ENCODE measurements at places on chromosomes 12 and 14.

DNA sequence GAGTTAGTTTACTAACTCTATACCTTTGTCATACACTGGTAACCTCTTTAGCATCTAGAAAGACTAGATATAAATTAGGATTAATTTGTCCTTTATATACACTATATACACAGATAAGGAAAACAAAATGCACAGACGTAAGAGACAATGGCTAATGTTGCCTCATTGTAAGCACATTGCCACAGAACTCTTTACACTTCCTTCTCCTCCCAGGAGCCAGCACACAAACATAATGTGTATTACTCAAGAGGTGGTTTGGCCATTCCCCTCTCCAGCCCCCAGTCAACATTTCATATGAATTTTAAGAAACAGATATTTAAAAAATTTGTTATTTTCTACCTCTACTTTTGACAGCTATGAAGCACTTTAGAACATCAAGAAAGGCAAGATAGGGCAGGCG lies 131.4 kb upstream of the OR4E1 start:
- no peak overlapping the region for H3K27ac ChIP-seq
- no peaks in the 10 kb centered on the region for H3K4me1 ChIP-seq
- no peak for DNase-seq
- H3K36me3 ChIP-seq, result no peaks in the 10 kb centered on the region

- H3K27ac ChIP-seq, result no peak overlapping the region
- H3K4me3 ChIP-seq, result no peak overlapping the region
- no peaks in the 10 kb centered on the region for H3K36me3 ChIP-seq
- no peaks in the 10 kb centered on the region for H3K4me1 ChIP-seq
These were observed 91.0 kb downstream of the GRIP1 start for GRCh38 chr12:66587912-66588311.

DNA sequence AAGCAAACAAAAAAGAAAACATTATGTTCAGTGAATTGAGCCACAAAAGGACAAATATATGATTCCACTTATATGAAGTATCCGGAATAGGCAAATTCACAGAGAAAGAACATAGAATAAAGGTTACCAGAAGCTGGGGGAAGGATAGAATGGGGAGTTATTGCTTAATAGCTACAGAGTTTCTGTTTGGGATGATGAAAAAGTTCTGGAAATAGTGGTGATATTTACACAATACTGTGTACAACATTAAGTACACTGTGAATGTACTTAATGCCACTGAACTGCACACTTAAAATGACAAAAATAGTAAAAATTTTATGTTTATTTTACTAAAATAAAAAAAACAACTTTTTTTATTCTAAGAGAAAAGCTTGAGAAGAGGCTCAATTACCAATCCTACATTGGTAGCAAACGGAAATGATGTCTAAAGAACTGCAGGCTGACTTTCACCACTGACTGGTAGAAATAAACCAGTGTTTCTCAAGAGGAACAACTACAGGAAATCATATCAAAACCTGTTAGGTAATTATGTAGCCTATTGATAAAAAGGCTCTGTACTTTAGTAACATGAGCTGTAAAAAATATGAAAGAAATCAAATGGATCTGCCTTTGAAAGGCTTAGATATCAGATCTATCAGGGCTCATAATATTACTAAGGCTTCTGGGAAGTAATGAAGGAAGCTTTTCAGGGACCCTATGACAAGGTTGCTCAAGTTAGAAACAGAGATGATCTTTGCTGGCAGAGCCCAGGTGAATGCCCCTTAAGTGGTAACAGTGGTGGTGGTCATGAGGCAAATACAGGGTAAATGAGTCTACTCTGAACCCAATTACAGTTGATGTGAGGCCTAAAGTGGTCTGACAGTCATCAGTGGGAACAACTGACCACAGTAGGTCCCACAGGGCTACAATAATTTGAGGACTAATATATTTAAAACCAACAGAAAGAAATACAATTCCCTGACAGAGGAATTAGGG lies 41.3 kb downstream of the BAZ1A start:
- H3K4me1 ChIP-seq, result no peaks in the 10 kb centered on the region
- H3K27me3 ChIP-seq, result no peaks in the 10 kb centered on the region
- no peak for DNase-seq
- H3K27ac ChIP-seq, result no peak overlapping the region
- no peak overlapping the region for H3K4me3 ChIP-seq

DNA sequence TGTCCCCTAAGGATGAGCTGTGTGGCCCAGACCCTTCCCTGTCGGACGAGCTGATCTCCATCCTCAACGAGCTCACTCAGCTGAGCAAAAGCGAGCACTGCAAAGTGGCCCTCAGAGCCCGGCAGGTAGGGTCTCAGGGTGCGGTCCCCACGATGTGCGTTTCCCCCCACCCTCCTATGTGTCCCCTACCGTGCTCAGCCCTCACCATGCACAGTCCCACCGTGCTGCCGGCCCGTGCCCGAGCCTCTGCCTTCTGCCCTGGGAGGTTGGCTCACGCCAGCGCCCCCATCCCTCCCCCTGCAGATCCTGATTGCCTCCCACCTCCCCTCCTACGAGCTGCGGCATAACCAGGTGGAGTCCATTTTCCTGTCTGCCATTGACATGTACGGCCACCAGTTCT lies 86.6 kb downstream of the FOXN4 start:
- no peaks in the 10 kb centered on the region for H3K27me3 ChIP-seq
- H3K4me3 ChIP-seq, result no peak overlapping the region
- no peaks in the 10 kb centered on the region for H3K4me1 ChIP-seq
- DNase-seq, result no peak

DNA sequence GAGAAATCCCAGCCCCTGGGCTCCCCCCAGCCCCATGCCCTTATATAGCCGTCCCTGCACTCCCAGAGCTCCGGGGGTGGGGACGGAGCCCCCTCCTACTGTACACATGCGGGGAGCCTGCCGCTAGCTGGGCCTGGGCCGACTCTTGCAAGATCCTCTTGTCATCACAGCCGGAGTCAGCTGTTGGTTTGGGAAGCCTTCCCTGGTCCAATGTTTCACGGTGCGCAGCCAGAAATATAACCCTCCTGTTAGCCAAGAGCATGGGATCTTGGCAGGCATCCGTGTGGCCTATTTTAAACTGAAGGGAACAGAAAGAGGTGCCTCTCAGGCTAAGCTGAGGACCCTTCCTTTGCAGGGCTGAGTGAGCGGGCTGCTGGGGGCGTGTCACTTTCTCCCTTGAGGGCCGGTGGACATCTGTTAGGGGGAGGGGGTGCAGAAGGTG lies 175.3 kb downstream of the TSPAN9 start:
- H3K4me3 ChIP-seq, result no peak overlapping the region
- H3K27me3 ChIP-seq, result no peaks in the 10 kb centered on the region
- peak overlapping the region; percentile 54 for H3K27ac ChIP-seq
- H3K36me3 ChIP-seq, result no peaks in the 10 kb centered on the region

GRCh38 chr14:67002994-67003753 lies 186.1 kb upstream of the GARIN2 start:
- H3K27me3 ChIP-seq, result no peaks in the 10 kb centered on the region
- no peak overlapping the region for H3K4me3 ChIP-seq
- no peak overlapping the region for H3K27ac ChIP-seq

DNA sequence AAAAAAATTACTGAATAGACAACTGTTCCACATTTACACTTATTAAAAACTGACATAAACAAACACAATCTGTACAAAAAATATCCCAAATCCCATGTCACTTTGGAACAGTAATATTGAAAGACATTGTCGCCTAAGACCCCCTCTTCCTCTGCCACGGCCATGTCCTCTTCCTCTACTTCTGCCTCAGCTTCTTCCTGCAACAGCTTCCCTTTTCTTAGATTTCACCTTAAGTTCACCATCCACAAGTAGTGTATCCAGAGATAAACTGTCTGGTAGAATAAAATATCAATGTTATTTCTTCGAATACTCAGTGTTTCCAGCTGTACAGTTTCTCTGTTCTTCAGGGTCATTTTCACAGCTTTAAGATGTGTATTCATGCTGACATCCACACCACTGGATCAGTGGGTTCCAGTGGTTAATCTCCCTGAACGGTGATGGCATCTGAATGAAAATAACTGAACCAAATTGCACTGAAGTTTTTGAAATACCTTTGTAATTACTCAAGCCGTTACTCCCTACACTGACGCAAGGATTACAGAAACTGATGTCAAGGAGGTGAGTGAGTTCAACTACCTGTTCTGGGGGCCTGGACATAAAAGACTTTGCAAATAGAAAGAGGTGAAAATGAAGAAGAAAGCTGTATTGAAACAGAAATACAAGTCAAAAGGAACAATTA lies 208.5 kb downstream of the C12orf50 start:
- no peaks in the 10 kb centered on the region for H3K27me3 ChIP-seq
- no peak overlapping the region for H3K4me3 ChIP-seq
- no peaks in the 10 kb centered on the region for H3K4me1 ChIP-seq
- no peak for DNase-seq
- no peaks in the 10 kb centered on the region for H3K36me3 ChIP-seq

DNA sequence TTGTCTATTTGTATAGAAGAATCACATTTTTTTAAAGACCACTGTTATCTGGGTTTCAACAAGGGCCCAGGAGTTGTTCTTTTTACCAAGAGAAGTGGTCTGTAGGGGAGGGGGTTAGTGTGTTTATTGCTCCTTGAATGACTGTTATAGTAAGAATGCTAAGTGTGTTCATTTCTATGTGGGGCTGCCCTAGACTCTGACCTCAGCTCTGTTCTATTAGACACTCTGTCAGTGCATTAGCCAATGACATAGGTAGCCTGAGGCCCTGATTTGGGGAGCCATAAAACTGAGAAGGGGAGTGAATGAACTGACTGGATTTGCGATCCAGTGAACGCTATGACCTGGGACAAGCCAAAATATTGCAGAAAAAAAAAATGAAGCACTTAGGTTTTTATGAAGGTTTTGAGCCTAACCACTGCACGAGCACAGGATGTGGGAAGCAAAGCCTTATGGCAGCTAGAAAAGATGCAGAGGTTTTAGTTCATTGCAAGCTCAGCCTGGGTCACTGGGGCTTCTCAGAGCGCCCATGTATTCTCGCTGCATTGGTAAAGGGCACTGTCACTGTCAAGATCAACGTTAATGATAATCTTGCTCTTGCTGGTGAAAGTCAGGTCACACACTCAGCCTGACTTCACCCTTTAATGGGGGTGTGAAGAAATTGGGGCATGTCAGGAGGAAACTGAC lies 63.8 kb downstream of the PRKCH start:
- no peaks in the 10 kb centered on the region for H3K4me1 ChIP-seq
- H3K4me3 ChIP-seq, result no peak overlapping the region
- no peaks in the 10 kb centered on the region for H3K27me3 ChIP-seq
- H3K27ac ChIP-seq, result no peak overlapping the region
- DNase-seq, result no peak
- H3K36me3 ChIP-seq, result no peaks in the 10 kb centered on the region

DNA sequence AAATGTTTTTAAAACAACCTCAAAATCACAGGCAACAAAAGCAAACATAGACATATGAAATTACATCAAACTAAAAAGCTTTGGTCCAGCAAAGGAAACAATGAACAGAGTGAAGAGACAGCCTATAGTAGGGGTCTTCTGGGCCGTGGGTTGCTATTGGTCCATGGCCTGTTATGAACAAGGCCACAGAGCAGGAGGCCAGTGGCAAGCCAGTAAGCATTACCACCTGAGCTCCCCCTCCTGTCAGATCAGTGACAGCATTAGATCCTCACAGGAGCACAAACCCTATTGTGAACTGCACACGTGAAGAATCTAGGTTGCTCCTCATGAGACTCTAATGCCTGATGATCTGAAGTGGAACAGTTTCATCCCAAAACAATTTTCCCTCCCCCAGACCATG lies 174.0 kb downstream of the DIO2 start:
- H3K4me1 ChIP-seq, result no peaks in the 10 kb centered on the region
- no peak overlapping the region for H3K27ac ChIP-seq
- DNase-seq, result no peak

- no peaks in the 10 kb centered on the region for H3K36me3 ChIP-seq
- peak; percentile 80 for DNase-seq
- no peaks in the 10 kb centered on the region for H3K4me1 ChIP-seq
These were observed 2.2 kb downstream of the RCOR1 start for GRCh38 chr14:102594514-102595175.

DNA sequence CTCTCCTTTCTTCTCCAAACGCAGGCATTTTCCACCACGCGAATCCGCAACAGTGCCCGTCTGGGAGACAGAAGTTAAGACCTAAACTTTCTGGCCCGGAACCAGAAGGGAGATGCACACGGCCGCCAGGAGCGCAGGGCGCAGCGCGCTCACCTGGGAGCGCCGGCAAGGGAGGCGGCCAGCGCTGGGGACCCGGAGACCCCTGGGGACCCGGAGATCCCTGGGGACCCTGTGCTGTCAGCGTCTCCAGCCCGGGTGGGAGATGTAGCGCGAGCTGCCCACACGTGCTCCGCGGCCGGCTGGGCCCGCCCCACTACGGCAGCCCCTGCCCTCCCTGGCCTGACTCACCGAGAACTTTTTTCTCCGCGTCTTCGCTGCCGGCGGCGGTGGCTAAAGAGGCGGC lies 620 bp downstream of the YBX3 start:
- H3K27ac ChIP-seq, result peak overlapping the region; percentile 98
- no peaks in the 10 kb centered on the region for H3K36me3 ChIP-seq
- H3K4me3 ChIP-seq, result peak overlapping the region; percentile 96

DNA sequence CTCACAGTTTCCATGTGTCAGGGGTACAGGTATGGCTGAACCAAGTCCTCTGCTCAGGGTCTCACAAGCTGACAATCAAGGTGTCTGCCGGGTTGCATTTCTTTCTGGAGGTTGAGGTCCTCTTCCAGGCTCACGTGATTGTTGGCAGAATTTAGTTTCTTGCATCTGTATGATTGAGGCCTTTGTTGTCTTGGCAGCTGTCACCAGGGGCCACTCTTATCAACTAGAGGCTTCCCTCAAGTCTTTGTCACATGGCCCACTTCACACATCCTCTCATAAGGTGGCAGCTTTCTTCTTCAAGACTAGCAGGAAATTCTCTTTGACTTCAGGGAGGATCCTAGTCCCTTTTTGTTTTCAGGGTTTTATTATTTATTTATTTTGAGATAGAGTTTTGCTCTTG lies 46.0 kb upstream of the FOS start:
- H3K4me1 ChIP-seq, result no peaks in the 10 kb centered on the region
- H3K36me3 ChIP-seq, result no peaks in the 10 kb centered on the region
- no peak overlapping the region for H3K4me3 ChIP-seq

DNA sequence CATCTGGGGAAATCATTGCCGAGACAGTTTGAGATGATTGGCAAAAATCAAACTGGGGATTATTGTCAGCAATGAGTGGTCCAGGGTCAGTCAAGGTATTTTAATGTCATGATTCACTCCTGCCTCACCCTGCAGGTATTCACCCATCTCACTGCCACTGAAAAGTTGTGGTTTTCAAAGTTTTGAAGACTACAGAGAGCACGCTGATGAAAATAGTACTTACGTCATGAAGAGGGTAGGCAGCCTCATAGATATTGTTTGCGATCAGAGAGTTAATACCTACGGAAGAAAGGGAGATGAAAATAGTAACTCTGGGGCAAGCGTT lies 138.0 kb downstream of the ANO2 start:
- no peak for DNase-seq
- no peak overlapping the region for H3K4me3 ChIP-seq

DNA sequence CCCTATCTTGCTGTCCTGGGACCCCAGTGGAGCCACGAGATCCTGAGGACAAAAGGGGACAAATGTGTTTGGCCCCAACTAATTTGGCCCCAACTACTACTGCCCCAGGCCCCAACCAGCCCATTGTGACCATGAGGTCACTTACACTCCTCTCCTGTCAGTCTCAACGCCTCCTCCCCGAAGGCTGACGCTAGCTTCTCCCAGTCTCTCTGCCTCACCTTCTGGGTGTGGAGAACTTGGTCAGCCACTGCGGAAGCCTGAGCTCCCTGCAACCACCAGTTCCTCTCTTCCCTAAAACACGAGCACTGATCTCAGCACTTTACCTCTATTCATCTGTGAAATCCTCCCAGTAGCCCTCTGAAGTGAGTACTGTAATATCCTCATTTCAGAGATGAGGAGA lies 13.3 kb downstream of the FAM181A start:
- H3K4me3 ChIP-seq, result no peak overlapping the region
- peak overlapping the region; percentile 37 for H3K27ac ChIP-seq
- H3K36me3 ChIP-seq, result peaks cover 4% of the 10 kb centered on the region
- no peaks in the 10 kb centered on the region for H3K4me1 ChIP-seq

All from aorta (tissue), 5 donors.